ENCODE measurements at places on chromosomes 5 and 9.

DNA sequence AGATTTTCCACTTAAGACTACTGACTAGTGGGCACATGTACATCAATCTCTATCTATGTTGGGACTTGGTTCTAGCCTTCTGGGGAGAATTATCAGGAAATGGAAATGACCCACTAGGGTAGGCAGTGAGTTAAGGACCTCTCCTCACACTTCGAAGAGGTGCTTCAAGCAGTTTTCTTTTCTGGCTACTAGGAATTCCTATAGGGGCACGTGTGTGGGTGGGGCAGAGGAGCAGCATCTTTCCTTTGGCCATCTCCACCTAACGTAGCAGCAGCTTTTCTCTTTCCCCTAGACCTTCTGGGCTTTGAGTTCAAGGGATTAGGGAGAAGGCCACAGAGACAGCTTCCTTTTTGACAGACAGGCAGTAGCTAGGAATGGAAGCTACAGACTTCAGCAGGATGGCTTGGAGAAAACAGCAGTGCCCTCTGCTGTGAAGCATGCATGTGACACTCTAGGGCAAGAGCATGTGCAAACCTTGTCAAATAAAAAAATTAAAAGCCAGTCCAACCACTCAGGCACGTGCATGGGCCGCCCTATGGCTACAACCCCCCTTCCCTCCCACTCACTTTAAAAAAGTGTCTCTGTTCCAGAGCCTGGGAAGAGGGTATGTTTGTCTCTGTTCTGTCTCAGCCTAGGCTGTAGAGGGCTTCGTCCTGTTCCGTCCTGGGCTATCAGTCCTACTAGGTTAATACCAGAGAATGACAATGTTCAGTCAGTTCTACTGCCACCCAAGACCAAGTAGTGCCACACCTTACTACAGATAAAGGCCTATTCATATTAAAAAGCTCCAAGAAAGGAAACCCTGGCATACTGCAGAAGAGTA, 8.7 kb upstream of the GFRA3 start:
- DNase-seq, result no peak

GRCh38 chr5:5103245-5103644, 36.9 kb upstream of the ADAMTS16 start:
- no peak for DNase-seq

- DNase-seq, result no peak
These were observed 291.9 kb downstream of the SPOCK1 start for GRCh38 chr5:137207023-137207760.

GRCh38 chr5:106399391-106399790, 1271.3 kb downstream of the EFNA5 start:
- no peak for DNase-seq

GRCh38 chr5:8773046-8773615, 772.7 kb downstream of the SEMA5A start:
- no peak for DNase-seq

DNA sequence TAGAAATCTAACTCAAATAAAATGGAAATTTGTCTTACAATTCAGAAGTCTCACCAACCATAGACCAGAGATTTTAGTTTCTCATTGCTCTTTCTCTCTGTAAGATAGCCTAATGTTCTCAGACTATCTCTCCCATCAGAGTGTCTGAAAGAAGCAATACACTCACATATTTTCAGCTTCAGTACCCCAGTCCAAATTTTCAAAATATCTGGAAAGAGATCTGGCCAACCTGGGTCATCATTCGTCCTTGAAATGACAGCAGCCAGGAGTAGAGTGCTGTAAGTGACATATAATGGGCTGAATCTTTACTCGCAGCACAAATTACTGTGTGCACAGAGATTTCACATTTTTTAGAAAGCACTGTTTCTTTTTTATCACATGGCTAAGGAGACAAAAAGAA, 313.3 kb upstream of the PRR16 start:
- no peak for DNase-seq

DNA sequence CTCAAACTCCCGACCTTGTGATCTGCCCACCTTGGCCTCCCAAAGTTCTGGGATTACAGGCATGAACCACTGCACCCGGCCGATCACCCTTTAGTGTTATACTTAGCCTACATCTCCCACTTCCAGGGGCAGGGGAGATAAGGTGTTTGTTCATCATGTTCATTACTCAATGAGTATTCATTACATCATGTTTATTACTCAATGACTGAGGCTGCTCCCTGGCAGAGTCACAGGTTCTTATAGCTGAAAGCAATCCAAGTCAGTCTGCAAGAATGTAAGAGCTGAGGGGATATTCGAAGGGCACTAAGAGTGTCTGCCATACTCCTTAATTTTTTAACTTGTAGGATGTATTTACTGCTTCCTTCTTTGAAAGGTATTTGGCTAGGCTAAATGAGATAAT, 214.2 kb downstream of the SPATA31D1 start:
- no peak for DNase-seq

DNA sequence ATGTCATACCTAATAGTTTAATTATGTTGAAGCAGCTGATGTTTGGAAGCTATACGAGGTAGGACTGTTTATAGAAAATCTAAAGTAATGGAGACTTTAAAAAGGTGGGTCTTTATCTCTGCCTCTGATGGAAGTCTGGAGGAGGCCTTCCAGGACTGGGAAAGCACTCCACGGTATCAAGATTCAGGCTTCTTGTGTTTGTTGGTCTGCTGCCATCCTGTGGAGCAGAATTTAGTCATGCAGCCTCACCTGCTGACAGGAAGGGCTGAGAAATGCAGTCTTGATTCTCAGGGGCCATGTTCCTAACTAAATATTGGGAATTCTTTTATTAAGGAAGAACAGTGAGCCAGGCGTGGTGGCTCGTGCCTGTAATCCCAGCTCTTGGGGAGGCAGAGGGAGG, 15.9 kb downstream of the SPDL1 start:
- DNase-seq, result no peak

- DNase-seq, result no peak
These were observed 25.8 kb upstream of the GPX8 start for GRCh38 chr5:55134053-55134722.

GRCh38 chr9:130732136-130732535, 38.6 kb downstream of the EXOSC2 start:
- no peak for DNase-seq

DNA sequence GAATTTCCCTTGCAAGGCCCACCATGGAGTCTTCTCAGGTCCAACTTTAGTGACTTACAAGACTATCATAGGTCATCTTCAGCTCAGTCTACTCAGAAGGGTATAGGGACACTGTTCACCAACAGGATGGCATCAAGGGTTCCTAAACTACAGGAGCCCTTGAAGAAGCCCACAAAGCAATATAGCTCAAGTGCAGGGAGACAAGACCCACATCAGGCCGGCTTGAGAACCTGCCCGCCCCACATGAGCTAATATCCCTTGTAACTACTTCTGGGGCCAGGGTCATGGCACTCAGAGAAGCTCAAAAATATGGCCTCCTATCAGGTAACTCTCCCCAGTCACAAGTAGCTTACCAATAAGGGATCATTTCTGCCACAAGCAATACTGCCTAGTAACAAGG, 249.9 kb downstream of the CDK5RAP2 start:
- DNase-seq, result no peak

GRCh38 chr9:23160952-23161469, 665.0 kb downstream of the ELAVL2 start:
- DNase-seq, result no peak

DNA sequence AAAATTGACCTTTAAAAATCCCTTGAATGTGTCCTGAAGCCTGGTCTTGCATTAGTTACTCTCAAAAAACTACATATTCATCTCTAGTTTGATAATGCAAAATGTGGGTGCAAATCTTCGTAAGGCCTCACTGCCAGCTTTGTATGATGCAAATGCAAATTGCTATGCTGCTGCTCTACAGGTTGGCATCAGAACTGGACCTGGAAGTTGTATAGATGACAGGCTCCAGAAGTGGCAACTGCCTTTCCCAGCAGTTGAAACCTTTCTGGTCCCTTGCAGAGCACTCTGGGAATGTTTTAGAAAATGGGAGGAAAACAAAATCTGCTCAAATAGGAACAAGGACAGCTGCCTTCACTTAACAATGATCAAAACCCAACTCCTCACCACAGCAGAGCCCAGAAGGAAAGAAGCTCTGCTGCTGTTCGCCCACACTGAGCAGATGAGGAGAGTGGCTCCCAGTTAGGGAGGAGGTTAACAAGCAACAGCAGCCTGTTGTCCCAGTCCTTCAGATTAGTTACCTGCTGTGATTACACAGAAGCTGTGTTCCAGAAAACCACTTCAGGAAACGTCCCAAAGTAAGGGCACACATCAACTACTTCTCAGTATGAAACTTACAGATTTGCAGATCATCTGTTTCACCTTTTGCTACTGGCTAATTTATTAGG, 93.5 kb downstream of the PLPP1 start:
- DNase-seq, result no peak

DNA sequence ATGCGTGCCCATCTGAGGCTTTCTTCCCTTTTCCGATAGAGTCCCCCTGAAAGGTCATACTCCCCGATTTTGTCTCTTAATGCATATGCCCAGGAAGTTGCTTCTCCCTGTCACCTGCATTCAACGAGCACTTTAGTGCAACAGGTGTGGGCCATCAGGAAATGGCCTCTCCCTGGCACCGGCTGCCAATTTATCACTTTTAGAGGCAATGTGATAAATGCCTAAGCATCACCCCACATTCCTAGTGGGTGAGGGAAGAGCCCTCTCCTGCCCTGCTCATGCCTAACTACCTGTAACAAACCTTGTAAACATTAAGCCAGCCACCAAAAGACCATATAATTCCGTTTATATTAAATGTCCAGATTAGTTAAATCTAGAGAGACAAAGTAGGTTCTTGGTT, 1.1 kb upstream of the SNAPC3 start:
- DNase-seq, result no peak

DNA sequence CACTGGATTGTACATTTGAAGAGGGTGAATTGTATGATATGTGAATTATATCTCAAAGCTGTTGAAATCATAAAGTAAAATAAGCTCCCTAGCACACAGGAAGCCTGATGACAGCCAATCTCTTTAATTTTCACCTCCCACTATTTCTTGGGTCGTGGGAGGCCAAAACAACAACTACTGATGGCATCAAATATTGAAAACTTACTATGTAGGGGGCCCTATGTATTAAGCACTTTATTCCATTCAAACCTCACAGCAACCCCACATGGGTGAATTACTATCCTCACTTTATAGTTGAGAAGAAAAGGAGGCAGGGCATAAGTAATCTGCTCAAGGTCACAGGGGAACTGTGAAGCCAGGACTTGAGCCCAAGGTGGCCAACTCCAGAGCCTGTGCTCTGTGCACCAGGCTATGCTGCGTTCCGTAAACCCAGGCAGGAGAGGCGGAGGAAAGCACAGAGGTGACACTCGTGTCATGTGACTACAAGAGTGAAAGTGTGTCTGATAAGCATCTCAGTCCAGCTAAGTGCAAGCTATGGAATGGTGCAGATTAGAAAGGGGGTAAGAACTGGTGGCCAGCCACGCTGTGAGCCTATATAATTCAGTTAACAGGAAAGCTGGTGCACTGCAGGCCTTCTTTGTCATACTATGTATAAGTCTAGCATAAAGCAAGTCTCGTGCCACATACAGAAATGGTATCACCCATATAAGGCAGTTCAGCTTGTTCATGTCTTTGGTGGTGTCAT, 221.0 kb downstream of the DCP2 start:
- no peak for DNase-seq
